Activated CD4-positive, CD25-positive, alpha-beta regulatory T cell treated with anti-CD3 and anti-CD28 coated beads, Interleukin-2, amount 50 U/mL, for 16 hours (primary cell): ENCODE measurements at places on chromosomes 11 and 22.

- no peak for DNase-seq
These were observed 7.6 kb downstream of the RPL3 start for GRCh38 chr22:39311592-39312400.

DNA sequence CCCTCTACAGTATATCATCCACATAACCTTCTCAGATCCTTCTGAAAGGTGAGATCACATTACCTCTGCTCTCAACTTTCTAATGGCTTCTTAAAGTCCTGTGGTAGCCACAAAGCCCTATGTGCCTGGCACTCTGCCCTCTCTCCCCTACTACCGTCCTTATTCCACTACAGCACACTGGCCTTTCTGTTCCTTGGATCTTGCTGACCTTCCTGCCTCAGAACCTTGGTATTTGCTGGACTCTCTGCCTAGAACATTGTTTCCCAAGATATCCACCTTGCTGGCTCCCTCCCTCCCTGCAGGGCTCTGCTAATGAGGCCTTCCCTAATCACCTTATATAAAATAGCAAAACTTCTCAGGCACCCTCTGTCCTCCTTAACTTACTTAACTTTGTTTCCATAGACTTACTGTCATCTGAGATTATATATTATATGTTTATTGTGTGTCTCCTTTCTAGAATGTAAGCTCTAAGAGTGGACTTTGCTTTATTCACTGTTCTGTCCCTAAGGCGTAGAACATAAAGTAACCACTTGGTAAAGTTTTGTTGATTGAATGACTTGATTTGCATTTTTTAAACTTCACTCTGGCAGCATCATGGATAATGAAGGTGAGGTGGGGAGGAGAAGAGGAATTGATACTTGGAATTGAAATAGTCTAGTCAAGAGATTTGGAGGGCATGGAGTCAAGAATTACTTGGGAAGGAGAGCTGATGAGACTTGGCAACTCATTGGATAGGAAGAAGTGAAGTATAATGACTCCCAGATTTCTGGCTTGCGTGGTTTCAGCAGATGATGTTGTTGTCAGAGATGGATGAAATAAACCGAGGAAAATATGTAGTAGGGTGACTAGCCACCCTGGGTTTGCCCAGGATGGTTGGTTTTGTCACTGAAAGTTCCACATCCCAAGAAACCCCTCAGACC, 10.5 kb downstream of the POLD3 start:
- no peak for DNase-seq

GRCh38 chr11:450809-451451, 851 bp downstream of the PTDSS2 start:
- DNase-seq = peak; percentile 57

GRCh38 chr11:71482746-71483364, 29.9 kb downstream of the NADSYN1 start:
- DNase-seq = no peak

DNA sequence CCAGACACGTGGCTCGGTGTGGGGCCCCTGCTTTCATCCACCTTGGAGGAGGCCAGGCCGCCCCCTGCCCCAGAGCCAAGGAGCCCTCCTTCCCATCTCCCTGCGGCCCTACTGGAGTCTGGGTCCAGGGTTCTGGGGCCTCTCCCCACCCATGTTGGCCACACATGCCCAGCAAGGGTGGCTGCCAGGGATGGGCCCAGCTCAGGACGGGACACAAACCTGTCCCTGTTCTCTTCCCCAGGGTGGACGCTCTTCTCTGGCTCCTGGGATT, 4.6 kb downstream of the PANX2 start:
- no peak for DNase-seq

DNA sequence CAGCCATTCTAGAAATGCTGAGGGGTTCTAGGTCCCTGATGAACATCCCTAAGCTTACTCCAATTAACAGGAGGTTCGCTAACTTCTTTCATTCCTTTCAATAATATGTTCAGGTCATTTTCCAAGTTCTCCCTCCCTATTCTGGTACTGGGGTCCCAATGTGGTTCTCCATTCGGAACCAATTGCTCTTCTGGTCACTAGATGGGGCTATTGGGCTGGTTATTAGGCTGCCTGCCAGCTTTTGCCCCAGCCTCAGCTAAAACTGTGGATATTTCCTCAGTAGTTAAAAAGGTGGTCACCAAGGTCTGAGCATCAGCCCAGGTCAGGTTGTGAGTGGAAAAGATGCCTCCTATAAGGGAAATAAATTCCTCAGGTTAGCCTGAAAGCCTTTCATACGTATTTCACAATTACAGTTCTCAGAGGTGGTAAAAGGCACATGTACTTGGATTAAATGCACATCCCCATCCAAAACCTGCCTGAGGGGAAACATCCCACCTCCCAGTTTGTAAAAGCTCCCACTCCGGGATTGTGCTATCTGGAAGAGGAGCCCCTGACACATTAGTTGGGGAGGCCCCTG, 161.1 kb upstream of the CCDC179 start:
- no peak for DNase-seq
